M059J (cell line): ENCODE measurements at places on chromosomes 12 and 14. TPM values are rescaled to one million over a fixed set of nuclear protein-coding genes. Genes with fewer than 3 reads are reported as not detected.
A peak's percentile ranks its signal among the peaks of the same experiment; 100 is the strongest.

SLC4A8 gene
- 2.5 and 12.3 TPM in 2 replicates for total RNA-seq

NPFF gene
- total RNA-seq, result not detected in 2 replicates

PSMA3 gene
- 153 and 232 TPM in 2 replicates for total RNA-seq

- no peak for DNase-seq
Observed at GRCh38 chr12:59185295-59185694, 265.0 kb upstream of the LRIG3 start.

GRCh38 chr12:93968536-93969285, 179.7 kb upstream of the PLXNC1 start:
- no peak for DNase-seq

GRCh38 chr12:6858799-6859198, 6.8 kb downstream of the USP5 start:
- no peak for DNase-seq

- no peak for DNase-seq
Observed at GRCh38 chr14:66572826-66573225, 64.9 kb downstream of the GPHN start.

DNA sequence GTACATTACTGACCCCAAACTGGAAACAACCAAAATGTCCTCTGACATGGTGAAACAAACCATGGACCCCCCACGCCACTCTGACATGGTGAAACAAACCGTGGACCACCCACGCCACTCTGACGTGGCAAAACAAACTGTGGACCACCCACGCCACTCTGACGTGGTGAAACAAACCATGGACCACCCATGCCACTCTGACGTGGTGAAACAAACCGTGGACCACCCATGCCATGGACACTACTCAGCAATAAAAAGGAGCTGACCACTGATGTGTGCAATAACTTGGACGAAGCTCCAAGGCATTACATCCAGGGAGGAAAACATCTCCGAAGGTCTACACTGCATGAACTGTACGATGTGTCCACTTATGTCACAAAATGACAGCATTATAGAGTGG, 3.1 kb upstream of the GOLGA3 start:
- no peak for DNase-seq

- no peak for DNase-seq
Observed at GRCh38 chr12:121278169-121279070, 18.1 kb downstream of the CAMKK2 start.

DNA sequence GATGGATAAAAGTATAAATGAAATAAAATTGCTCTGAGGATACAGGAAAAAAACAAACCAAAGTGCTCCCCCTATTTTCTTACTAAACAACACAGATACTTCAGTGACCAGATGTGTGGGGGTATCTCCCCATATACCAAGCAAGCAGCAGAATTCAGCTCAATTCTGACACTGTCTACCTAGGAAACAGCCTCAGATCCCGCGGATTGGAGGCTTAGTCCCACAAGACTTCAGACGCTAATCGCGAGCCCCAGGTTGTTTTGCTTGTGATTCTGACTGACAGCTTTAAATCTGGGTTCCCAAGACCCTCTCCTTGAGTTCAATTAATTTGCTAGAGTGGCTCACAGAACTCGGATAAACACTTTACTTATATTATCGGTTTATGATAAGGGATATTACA, 17.3 kb downstream of the NFKBIA start:
- no peak for DNase-seq

DNA sequence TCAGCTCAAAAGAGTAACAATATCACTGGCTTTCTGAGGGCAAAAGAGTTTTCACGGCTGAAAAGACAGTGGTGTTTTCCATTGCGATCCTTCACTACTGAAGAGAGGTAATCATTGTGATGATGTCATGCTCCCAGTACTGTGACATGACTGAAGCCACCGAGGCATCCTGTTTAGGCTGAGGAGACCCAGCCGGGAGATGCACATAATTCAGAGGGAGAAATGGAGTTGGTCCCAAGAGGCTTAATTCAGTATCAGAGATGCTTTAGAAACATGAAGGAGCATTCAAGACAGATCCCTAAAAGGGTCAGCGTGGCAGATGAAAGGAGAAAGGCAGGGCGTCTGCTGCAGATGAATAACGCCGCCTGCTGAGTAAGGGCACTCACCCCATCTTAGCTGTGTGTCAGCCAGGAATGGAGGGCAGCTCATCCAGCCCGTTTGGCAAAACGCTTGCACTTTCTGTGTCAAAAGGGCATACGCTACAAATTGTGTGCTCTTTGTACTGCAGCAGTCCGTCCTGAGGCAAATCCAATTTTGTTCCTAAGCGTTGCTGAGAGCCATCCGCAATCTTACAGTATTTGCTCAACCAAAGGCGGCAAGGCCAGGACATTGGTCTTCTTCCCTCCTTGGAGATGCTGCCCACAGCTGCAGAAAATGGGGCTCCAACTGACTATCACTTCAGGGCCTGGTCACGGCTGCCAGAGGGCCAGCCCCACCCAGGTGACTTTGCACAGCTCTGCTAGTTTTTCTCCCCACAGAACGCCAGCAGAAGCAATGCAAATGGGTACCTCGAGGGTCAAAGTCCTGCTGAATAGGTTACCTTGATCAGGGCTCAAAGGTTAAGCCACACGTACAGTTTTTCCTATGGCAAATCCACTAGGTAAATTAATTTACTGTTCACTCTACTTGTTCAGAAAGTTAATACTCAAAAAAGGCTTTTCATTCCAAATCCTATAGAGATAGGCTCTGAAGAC, 23.5 kb downstream of the CCDC92 start:
- DNase-seq, result no peak

DNA sequence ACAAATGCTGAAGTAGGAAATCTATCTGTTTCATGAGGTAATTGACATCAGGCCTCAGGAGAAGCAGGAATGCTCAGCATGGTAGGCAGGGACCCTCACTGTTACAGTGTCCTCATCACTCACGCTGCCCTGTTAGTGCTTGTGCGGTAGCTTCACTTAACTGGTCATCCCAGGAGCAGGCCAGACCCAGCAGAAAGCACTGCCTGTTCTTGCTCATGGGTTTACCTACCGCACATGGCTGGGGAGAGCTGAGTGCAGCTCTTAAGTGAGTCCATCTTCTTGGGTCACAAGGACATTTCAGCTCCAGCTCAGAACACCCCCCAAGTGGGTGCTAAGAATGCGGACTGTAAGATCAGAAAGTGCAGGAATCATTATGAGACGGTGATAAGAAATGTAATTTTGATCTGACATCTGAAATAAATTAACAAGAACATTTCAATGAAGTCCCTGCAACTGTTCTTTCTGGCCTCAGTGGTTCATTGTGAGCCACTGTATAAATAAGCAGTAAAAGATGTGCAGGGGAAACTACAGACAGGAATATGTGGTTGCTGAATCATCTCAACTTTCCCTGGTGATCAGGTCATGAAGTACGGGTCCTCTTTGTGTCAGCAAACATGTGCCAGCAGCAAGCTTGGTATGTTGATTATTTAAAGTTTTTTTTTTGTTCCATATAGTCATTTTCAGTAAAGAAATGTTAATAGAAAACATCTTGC, 757.7 kb upstream of the TMEM132C start:
- peak; percentile 67 for DNase-seq

- DNase-seq, result no peak
Observed at GRCh38 chr12:38555620-38556591, 239.3 kb downstream of the ALG10B start.

DNA sequence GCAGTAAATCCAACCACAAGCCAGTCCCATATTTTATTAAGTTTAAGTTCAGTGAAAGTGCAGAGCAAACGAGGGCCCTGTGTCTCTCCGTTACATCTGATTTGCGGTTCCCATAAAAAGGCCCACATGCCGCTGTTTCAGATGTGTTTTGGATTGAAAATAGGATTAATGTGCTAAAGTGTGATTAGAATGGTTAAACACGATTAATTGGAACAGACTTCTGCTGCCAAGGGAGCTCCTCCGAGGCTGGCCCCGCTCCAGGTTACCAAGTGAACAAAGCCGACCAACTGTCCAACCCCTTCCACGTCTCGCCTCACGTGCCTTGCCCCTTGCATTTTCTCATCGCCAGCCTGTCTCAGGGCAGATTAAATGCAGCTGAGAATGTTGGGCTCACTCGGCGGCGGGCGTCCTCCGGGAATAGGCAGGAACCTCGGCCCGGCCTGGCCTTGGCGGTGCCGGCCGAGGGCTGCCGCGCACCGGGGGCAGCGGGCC, 166.5 kb upstream of the GSC start:
- DNase-seq, result peak; percentile 8
